ENCODE measurements at places on chromosomes 3 and 15.

DNA sequence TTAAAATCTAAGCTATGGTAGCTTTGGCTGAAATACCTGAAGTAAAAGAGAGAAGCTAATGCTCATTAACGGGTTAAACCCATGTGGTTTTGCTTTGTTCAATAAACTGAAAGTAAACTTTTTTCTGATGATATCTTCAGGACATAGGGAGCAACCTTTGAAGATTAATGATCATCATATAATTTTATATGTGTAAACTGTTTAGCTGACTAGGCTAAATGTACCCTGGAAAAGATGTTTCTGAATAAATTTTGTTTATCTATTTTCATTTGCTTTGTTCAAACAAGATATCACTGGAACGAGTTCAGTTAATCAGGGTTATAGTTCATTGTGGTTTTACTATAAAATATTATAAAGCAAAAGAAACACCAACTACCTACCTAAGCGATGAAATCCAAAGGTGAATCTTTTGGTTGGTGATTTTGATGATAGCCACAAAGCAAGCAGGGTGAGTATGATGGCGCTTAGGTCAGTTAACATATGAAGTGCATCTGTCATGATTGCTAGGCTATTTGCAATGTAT lies 11.7 kb downstream of the SLC30A4 start:
- DNase-seq: no peak

DNA sequence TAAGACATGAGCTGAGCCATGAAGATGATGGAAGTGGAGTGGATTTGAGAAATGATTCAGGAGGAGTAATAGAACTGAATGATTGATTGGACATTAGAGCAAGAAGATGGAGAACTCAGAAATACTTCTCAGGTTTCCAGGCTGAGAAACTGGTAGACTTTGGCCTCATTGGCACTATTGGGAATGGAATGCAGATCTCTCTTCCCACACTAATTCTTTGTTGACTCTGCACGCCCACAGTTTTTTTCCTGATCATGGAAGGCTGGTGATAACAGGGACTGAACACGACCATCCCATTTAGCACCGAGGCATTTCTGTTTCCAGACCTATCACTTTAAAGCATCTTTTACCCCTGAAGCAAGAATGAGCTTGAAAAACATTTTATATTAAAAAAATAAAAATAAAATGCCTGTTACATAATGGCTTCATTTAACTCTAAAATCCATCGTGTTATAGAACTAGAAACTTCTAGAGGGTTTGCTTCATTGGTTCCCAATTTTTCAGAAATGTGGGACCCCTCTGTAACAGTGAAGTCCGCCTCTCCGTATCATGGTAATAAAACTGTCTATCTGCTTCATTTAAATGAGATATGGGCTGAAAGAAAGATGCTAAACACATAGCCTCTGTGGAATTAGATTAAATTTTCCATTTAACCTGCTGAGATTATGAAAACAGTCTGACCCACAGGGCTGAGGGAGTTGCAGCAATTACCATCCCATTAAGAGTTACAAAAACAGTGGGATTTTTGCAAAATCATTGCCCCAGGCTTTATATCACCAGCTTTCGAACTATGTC lies 562.0 kb upstream of the CFAP20DC start:
- DNase-seq: no peak

DNA sequence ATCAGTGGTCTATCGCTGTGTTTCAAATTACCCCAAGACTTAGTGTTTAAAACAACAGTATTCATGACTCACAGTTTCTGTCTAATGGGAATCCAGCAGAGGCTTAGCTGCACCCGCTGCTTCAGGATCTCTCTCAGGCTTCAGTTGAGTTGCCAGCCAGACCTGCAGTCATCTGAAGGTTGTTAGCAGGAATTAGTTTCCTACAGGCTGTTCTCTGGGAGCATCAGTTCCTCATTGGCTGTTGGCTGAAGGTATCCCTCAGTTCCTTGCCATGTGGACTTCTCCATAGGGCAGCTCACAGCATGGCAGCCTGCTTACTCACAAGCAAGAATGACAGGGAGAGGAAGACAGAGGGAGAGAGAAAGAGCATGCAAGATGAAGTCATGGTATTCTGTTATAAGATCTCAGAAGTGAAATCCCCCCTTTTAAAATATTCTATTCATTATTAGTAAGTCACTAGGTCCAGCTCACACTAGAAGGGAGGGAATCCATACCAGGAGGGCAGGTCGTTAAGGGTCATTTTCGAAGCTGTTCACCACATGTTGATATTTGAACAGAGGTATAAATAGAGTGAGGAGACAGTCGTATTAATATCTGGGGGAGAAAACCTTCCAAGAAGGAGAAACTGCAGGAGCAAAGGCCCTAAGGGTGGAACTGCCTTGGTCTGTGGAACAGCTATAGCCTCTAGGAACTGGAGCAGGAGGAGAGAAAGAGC lies 473.9 kb upstream of the PPP2R3A start:
- no peak for DNase-seq

DNA sequence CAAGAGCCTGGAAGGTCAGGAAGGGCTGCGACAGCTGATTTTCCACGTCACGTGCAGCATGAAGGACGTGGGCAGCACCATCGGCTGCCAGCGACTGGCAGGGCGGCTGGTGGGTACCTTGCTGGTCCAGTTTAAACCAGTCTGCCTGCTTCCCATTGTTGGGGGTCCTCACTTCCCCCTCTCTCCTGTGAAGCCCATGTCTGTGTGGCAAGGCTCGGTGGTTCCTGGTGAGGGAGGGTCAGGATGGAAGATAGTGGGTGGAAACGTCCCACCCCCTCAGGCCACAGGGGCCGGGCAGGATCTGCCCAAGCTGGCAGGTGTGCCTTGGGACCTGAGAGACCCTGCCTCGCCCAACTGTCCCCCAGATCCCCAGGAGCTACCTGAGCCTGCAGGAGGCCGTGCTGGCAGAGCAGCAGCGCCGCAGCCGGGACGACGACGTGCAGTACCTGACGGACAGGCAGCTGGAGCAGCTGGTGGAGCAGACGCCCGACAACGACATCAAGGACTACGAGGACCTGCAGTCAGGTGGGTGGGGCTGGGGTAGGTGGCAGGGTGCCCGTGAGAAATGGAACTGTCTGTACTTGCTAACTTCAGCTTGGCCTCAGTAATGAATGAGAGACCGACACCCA lies 108.2 kb downstream of the LRRK1 start:
- no peak for DNase-seq

DNA sequence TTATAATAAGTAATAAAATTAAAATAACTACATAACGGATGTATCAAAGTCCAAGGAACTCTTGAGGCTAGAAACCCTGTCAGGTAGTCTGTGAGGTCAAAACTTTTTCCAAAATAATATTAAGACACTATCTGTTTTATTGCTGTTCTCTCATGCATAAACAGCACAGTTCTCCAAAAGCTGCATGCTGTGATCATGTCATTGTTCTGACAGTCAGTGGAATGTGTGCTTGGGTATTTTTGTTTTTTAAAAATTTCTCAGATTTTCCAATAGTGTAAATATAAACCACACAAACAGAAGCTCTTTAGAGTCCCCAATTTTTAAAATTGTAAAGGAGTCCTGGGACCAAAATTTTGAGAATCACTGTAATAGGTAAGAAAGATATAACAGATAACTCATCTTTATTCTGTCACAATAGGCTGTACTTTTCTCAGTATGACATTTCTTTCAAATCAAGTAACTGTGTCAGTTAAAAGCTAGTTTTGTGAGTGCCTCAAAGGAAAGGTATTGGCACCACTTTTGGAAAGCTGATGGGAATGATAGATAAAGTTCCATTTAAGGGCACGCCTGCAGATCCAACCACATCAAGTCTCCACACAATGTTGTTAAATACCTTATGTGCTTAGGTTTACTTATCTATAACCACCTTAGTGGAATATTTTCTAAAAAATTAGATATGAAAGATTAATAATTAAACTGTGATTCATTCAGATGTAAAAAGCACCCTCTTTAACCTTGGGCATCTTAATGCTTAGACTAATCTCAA lies 49.3 kb downstream of the CEP152 start:
- DNase-seq: no peak

DNA sequence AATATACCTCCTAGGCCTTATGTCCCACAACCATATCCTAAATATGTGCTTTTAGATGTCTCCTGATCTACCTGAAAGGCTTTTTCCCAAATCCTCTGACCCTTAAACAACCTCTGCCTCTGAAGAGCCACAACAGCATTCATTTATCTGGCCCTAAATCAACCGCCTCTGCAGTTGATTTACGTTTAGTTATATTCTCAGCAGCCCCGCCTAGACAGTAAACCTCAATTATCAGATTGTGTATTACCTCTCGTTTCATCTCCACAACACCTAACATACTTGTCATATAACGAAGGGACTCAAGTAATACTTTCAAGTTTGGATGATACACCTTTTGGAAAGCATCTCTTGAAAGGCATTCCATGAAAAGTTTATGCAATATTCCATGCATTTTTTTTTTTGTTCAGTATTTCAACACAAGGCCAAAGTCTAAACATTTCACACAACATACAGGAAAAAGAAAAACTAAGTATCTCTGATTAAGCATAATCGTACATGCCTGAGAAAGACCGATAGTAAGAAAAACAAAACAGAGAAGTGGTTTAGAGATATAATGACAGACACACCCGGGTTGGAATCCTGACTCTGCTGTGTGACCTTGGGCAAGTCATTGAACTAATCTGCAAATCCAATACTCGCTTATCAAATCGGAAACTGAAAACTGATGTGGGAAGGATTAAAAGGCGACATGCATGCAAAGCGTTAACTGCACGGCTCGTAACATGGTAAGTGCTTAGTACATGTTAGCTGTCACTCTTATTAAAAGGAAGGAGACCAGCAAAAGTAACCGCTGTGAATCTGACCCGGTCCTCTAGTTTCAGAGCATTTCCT lies 778 bp downstream of the CRBN start:
- DNase-seq: no peak

DNA sequence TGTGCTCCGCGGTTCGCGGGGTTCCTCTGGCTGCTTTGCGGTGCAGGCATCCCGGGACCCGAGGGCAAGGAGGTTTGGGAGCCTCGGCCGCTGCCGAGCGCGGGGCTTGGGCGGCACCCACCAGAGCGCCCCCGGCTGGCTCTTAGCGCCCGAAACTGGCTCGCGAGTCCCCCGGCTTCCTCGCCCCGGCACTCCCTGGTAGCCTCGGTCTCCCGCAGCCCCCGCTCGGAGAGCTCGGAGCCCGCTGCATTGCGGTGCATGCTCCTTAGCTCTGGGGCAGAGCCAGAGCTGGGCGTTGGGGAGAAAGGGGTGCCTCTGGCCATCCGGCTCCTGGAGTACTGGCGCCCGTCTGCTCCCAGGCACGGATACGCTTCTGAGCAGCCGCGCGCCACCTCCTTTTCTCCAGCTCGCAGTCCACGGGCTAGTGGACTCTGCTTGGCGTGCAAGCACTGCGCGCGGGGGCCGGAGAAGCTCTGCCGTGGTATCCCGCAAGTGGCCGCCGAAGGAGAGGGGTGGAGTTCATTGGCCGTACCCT lies 753 bp downstream of the EPHB1 start:
- DNase-seq: no peak

GRCh38 chr15:90873998-90874605 lies 5.7 kb downstream of the FURIN start:
- no peak for DNase-seq

DNA sequence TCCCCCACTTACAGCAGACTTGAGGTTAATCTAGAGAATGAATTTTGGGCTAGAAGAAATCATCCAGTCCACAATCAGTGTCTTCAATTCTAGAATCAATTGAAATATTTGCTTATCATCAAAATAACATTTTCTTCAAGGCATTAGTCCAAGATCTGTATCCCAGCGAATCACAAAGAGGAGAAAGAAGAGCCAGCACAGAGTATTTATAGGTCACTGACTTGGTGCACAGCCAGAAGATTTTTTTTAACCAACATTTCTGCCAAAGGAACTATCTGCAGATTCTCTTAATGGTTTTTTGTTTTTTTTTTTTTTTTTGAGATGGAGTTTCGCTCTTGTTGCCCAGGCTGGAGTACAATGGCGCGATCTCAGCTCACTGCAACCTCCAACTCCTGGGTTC lies 178.2 kb downstream of the TNIK start:
- no peak for DNase-seq

GRCh38 chr3:89217148-89217685 lies 109.8 kb downstream of the EPHA3 start:
- no peak for DNase-seq

- no peak for DNase-seq
Measured at GRCh38 chr3:40770061-40770460, 245.3 kb downstream of the ZNF621 start.

- no peak for DNase-seq
Measured at GRCh38 chr15:79314811-79315210, 3.9 kb downstream of the TMED3 start.

GRCh38 chr3:18531662-18532061 lies 106.5 kb upstream of the SATB1 start:
- DNase-seq: no peak

DNA sequence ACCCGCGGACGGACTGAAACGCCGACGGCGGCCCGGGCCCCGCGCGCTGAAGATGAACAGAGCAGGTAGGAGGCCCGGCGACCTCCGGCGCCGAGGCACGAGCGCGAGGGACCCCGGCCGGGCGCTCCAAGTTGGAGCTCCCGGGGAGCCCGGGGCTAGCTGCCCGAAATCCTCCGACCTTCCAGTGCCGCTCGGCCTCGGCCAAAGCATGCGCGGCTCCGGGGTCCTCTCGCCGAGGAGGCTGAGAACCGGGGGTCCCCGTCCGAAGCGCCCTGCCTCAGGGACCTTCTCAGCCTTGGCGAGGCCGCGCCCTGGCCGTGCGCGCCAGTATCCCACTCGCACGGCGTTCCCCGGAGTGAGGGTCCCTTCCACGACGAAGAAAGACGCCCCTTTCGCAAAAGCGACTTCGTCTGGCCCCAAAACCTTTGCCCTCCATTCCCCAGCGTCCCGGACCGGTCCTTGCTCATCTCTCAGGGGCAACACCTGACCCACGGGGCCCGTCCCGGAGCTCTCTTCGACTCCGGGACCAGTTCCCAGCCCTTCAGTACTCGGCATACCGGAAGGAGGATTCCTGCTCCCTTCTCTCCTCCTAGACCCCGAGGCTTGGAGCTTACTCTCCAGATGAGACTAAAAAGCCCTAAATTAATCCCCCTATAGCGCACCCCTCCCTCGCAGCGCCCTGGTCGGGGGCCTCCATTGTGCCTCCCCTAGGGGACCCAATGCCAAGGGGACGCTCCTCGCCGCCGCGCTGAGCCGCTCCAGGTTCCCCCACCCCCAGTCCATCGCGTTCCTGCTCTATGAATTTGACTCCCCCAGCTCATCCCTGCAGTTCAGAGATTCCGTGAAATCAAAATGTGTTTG lies 7.7 kb upstream of the FGD5 start:
- no peak for DNase-seq

- no peak for DNase-seq
Measured at GRCh38 chr3:70400194-70400593, 87.8 kb upstream of the MDFIC2 start.

GRCh38 chr3:152524198-152525140 lies 255.7 kb downstream of the MBNL1 start:
- peak; percentile 25 for DNase-seq

DNA sequence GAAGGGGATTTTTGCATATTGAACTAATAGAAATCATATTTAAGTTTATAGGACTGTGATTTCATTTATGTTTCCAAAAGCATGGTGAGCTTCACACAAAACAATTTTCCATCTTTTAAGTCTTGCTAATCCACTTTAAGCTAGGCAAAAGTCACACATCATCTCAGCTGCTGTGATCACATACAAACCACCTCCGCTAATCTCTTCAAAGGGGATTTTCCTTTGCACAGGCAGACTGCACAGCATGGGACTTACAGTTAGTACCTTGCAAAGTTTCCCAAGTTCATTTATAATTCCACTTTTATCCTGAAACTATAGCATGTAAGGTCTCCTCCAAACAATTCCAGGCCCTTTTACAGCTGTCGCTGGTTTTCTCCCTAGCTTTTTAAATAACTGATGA lies 225.1 kb upstream of the CNTN3 start:
- no peak for DNase-seq

GRCh38 chr15:89089316-89090230 lies 1.3 kb downstream of the ABHD2 start:
- no peak for DNase-seq

Data from CD8-positive, alpha-beta memory T cell (primary cell).